ENCODE measurements at places on chromosomes 2 and 18.

GRCh38 chr2:191315365-191315752 is 70.2 kb downstream of the MYO1B start:
- no peaks in the 10 kb centered on the region for H3K4me1 ChIP-seq
- H3K27me3 ChIP-seq, result no peaks in the 10 kb centered on the region
- H3K4me3 ChIP-seq, result no peak overlapping the region
- DNase-seq, result no peak

GRCh38 chr2:153891051-153891450 is 19.3 kb downstream of the GALNT13 start:
- H3K27me3 ChIP-seq, result no peaks in the 10 kb centered on the region
- H3K4me1 ChIP-seq, result no peaks in the 10 kb centered on the region
- H3K36me3 ChIP-seq, result no peaks in the 10 kb centered on the region
- DNase-seq, result no peak
- no peak overlapping the region for H3K4me3 ChIP-seq
- no peak overlapping the region for H3K27ac ChIP-seq

GRCh38 chr18:60329131-60329530 is 43.4 kb downstream of the MC4R start:
- H3K27ac ChIP-seq, result no peak overlapping the region
- no peaks in the 10 kb centered on the region for H3K4me1 ChIP-seq
- no peak overlapping the region for H3K4me3 ChIP-seq
- no peak for DNase-seq

GRCh38 chr2:180413336-180413735 is 406.2 kb upstream of the CWC22 start:
- no peak overlapping the region for H3K27ac ChIP-seq
- no peaks in the 10 kb centered on the region for H3K27me3 ChIP-seq
- DNase-seq, result no peak
- H3K36me3 ChIP-seq, result no peaks in the 10 kb centered on the region
- H3K4me1 ChIP-seq, result no peaks in the 10 kb centered on the region

DNA sequence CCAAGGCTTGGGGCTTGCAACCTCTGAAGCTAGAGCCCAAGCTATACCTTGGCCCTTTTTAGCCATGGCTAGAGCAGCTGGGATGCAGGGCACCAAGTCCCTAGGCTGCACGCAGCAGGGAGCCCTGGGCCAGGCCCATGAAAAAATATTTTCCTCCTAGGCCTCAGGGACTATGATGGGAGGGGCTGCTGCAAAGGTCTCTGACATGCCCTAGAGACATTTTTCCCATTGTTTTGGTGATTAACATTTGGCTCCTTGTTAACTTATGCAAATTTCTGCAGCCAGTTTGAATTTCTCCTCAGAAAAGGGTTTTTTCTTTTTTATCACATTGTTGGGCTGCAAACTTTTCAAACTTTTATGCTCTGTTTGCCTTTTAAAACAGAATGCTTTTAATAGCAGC is 56.9 kb upstream of the LHCGR start:
- DNase-seq, result no peak
- H3K4me1 ChIP-seq, result no peaks in the 10 kb centered on the region
- no peak overlapping the region for H3K4me3 ChIP-seq

DNA sequence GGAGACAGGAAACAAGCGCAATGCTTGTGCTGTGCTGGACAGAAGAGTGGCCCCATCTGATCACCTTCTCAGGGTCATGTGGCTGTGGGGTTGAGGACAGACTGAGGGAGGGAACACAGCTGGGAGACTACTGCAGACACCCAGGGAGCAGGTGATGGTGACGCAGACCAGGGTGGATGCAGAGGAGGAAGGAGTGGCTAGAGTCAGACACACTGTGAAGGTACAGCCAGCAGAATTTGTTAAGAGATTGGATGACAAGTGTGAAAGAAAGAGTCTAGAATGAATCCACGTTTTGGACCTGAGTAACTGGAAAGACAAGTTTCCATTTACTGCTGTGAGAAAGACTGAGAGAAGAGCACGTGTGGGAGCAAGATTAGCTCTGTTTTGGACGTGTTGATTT is 15.9 kb upstream of the POMC start:
- no peaks in the 10 kb centered on the region for H3K4me1 ChIP-seq
- no peak overlapping the region for H3K27ac ChIP-seq
- no peak overlapping the region for H3K4me3 ChIP-seq
- H3K27me3 ChIP-seq, result no peaks in the 10 kb centered on the region
- no peak for DNase-seq

GRCh38 chr2:187362151-187362550 is 85.9 kb downstream of the CALCRL start:
- no peaks in the 10 kb centered on the region for H3K4me1 ChIP-seq
- H3K4me3 ChIP-seq, result no peak overlapping the region
- no peak overlapping the region for H3K27ac ChIP-seq
- H3K27me3 ChIP-seq, result no peaks in the 10 kb centered on the region
- no peak for DNase-seq
- no peaks in the 10 kb centered on the region for H3K36me3 ChIP-seq

DNA sequence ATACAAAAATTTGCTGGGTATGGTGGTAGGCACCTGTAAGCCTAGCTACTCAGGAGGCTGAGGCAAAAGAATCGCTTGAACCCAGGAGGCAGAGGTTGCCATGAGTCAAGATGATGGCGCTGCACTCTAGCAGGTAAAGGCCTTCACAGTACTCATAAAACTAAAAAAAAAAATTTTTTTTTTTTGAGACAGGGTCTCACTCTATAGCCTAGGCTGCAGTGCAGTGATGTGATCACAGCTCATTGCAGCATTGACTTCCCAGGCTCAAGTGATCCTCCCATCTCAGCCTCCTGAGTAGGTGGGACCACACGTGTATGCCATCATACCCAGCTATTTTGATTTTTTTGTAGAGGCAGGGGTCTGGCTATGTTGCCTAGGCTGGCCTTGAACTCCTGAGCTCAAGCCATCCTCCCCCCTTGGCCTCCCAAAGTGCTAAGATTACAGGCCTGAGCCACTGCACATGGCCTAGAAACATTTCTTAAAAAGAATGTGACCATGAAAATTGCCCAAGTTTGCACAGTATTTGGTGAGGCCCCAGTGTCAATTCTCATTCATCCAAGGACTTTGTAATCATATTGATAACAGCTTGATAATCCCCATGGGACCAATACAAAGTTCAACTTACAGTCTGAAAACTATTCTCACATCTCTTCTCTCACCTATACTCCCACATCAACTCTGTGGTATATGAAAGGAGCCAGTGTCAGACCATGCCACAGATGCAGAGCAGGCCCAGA is 64.2 kb upstream of the MYCN start:
- H3K4me1 ChIP-seq, result no peaks in the 10 kb centered on the region
- H3K4me3 ChIP-seq, result no peak overlapping the region
- no peak for DNase-seq

DNA sequence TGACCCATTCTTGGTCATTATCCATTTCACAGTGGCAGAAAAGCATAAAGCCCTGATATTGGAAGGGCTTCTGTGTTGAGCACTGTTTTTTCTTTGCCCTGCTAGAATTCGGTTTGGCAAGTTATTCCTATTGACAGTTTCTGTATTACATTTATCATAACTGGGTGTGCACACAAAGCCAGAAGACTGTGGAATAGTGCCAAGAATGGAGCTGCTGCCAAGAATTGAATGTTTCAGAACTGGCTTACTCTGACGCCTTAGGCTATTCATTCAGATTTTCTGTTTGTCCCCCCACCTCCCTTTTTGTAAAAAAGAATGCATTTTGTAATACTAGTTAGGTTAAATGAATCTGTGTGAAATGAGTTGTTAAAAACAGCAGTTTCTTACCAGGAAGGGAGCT is 12.7 kb downstream of the KDM3A start:
- no peak for DNase-seq
- H3K27me3 ChIP-seq, result no peaks in the 10 kb centered on the region
- H3K27ac ChIP-seq, result no peak overlapping the region
- peaks cover 5% of the 10 kb centered on the region for H3K36me3 ChIP-seq
- H3K4me1 ChIP-seq, result no peaks in the 10 kb centered on the region
- no peak overlapping the region for H3K4me3 ChIP-seq

DNA sequence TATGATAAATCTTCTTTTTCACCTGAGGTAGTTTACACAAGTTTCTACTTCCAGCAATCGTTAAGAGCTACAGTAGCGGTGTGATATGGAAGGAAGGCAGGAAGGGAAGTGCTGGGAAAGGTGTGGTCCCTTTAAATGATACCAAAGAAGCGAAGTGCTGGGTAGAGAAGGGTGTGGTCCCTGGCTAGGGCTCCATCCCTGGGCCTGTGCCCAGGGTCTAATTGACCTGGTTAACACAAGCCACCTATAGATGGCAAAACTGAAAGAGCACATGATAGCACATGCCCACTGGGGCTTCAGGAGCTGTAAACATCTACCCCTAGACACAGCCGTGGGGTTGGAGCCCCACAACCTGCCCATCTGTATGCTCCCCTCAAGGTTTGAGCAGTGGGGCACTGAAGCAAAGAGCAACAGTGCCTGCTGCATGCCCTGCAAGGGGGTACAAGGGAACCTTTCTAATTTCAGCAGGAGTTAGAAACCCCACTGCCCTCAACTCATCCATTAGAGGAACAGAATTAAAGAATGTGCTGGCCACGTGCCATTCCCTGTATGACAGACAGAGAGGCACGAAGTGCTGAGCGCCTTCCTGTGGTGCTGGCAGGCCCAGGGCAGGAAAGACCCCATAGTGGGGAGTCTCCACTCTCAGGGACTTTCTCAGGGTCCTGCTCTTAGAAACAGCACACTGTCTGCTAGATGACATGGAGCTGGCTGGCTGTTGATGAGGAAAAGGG is 153.1 kb upstream of the LMAN1 start:
- DNase-seq, result no peak
- no peaks in the 10 kb centered on the region for H3K4me1 ChIP-seq
- H3K27ac ChIP-seq, result no peak overlapping the region
- H3K36me3 ChIP-seq, result no peaks in the 10 kb centered on the region
- no peak overlapping the region for H3K4me3 ChIP-seq
